ENCODE measurements at places on chromosomes 7 and 10.

GRCh38 chr10:71531485-71532446 lies 135.0 kb downstream of the CDH23 start:
- peaks cover 2% of the 10 kb centered on the region for H3K4me1 ChIP-seq
- no peak for DNase-seq
- H3K27me3 ChIP-seq, result no peaks in the 10 kb centered on the region
- H3K27ac ChIP-seq, result peak overlapping the region; percentile 6
- H3K36me3 ChIP-seq, result no peaks in the 10 kb centered on the region

- DNase-seq, result no peak
- no peak overlapping the region for H3K27ac ChIP-seq
- H3K4me1 ChIP-seq, result peaks cover 3% of the 10 kb centered on the region
- no peaks in the 10 kb centered on the region for H3K36me3 ChIP-seq
Measured at GRCh38 chr10:18689498-18689897, 30.3 kb downstream of the ARL5B start.

DNA sequence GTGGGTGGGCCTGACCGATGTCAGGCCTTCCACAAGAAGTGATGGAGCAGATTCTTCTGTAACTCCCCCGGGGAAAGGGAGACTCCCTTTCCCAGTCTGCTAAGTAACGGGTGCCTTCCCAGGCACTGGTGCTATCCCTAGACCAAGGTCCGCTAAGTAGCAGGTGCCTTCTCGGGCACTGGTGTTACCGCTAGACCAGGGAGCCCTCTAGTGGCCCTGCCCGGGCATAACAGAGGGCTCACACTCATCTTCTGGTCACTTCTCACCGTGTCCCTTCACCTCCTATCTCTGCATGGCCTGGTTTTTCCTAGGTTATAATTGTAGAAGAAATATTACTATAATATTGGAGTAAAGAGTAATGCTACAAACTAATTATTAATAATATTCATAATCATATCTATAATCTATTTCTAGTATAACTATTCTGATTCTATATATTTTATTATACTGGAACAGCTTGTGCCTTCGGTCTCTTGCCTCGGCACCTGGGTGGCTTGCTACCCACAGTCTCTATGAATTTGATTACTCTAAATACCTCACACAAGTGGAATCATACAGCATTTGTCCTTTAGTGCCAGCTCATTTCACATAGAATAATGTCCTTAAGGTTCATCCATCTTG lies 1378.7 kb downstream of the XPNPEP1 start:
- no peak overlapping the region for H3K4me3 ChIP-seq
- no peaks in the 10 kb centered on the region for H3K36me3 ChIP-seq
- no peak for DNase-seq

- no peaks in the 10 kb centered on the region for H3K27me3 ChIP-seq
- H3K36me3 ChIP-seq, result no peaks in the 10 kb centered on the region
- no peak for DNase-seq
- no peaks in the 10 kb centered on the region for H3K4me1 ChIP-seq
- H3K27ac ChIP-seq, result no peak overlapping the region
Measured at GRCh38 chr10:130905921-130906320, 405.6 kb downstream of the TCERG1L start.

GRCh38 chr7:38195804-38196595 lies 18.0 kb downstream of the STARD3NL start:
- H3K27ac ChIP-seq, result no peak overlapping the region
- DNase-seq, result no peak
- no peak overlapping the region for H3K4me3 ChIP-seq

DNA sequence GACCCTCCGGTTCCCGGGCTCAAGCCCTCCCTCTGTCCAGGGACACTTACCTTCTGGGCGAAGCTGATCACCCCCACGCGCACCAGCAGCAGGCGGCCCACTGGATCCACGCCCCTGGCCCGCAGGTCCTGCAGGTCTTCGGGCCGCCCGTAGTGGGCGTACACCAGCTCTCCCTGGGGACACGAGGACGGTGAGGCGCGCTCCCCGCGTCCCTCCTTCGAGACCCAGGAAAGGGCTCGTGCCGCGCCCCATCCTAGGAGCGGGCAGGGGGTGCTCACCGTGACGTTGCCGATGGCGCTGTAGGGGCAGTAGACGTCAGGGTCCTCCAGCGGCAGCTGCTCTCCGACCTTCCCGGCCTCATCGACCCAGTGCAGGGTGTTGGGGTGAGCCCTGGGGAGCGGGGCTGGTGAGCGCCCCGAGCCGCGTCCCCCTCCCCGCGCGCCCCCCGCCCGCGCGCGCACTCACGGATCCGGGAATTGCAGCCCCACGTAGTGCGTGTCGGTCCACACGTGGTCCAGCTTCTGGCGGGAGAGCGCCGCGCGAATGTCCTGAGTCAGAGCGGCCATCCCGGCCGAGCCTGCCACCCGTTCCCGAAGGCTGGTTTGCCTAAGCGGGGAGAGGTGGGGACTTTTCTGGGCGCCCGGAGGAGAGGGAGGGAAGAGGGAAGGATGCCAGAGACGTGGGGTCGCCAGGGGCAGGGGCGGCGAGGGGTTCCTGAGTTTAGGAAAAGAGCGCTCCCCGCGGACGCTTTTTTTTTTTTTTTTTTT lies 8.2 kb downstream of the TFR2 start:
- H3K36me3 ChIP-seq, result no peaks in the 10 kb centered on the region
- peak overlapping the region; percentile 57 for H3K27ac ChIP-seq
- no peaks in the 10 kb centered on the region for H3K27me3 ChIP-seq
- peak; percentile 43 for DNase-seq

- H3K4me1 ChIP-seq, result peaks cover 11% of the 10 kb centered on the region
- H3K27me3 ChIP-seq, result no peaks in the 10 kb centered on the region
- H3K4me3 ChIP-seq, result no peak overlapping the region
- no peak overlapping the region for H3K27ac ChIP-seq
- DNase-seq, result no peak
Measured at GRCh38 chr10:30894221-30894620, 137.4 kb downstream of the ZNF438 start.

DNA sequence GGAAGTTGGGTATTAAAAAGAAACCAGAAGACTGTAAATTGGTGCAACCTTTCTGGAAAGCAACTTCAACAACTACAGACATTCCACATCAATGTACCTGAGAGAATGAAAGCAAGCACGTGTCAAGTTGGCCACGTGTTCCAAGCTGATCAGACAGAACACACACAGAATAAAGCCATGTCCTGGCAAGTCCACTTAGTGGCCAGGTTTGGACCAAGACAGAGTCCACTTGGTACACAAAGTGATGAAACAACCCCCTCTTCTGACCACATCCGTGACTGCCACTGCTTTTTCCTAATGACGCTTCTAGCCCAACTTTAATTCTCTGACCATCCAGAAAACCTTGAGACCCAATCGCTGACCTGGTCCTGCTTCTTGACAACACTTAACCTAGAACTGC lies 109.4 kb downstream of the ABLIM1 start:
- H3K36me3 ChIP-seq, result no peaks in the 10 kb centered on the region
- no peak for DNase-seq
- H3K27me3 ChIP-seq, result no peaks in the 10 kb centered on the region
- H3K4me3 ChIP-seq, result no peak overlapping the region

DNA sequence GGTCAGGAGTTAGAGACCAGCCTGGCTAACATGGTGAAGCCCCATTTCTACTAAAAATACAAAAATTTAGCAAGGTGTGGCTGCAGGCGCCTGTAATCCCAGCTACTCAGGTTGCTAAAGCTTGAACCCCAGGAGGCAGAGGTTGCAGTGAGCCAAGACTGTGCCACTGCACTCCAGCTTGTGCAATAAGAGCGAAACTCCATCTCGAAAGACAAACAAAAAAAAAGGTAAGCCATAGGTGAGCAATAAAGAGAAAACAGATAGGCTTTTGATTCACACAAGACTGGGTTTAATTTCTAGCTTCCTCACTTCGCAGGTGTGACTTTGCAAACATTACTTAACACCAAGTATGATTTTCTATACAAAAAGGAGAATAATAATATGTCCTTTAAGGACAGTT lies 72.3 kb upstream of the ACBD5 start:
- no peaks in the 10 kb centered on the region for H3K4me1 ChIP-seq
- DNase-seq, result no peak
- H3K27me3 ChIP-seq, result peaks cover 6% of the 10 kb centered on the region
- H3K4me3 ChIP-seq, result no peak overlapping the region
- no peaks in the 10 kb centered on the region for H3K36me3 ChIP-seq
- H3K27ac ChIP-seq, result no peak overlapping the region

- no peak overlapping the region for H3K27ac ChIP-seq
- H3K27me3 ChIP-seq, result no peaks in the 10 kb centered on the region
- H3K4me1 ChIP-seq, result no peaks in the 10 kb centered on the region
- H3K4me3 ChIP-seq, result no peak overlapping the region
- H3K36me3 ChIP-seq, result no peaks in the 10 kb centered on the region
Measured at GRCh38 chr10:20115894-20116293, 299.7 kb downstream of the PLXDC2 start.

DNA sequence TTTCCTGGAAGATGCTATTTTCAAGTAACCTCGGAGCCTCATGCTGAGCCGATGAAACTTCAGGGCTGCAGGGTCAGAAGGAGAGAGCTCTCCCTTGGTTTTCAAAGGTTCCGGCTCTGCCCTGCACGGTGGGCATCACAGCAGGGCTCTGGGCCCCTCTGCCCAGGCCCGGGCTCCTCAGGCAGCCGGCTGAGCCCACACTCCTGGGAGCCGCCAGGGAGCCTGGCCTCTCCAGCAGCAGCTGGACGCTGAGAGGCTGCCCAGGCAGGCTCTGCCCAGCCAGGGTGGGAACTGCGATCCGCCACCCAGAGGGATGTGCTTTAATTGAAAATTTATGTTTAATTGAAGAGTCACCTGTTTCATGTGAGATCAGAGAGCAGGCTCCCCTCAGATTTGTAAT lies 97.5 kb upstream of the MGMT start:
- no peak overlapping the region for H3K27ac ChIP-seq
- no peaks in the 10 kb centered on the region for H3K4me1 ChIP-seq
- H3K27me3 ChIP-seq, result peaks cover 30% of the 10 kb centered on the region

DNA sequence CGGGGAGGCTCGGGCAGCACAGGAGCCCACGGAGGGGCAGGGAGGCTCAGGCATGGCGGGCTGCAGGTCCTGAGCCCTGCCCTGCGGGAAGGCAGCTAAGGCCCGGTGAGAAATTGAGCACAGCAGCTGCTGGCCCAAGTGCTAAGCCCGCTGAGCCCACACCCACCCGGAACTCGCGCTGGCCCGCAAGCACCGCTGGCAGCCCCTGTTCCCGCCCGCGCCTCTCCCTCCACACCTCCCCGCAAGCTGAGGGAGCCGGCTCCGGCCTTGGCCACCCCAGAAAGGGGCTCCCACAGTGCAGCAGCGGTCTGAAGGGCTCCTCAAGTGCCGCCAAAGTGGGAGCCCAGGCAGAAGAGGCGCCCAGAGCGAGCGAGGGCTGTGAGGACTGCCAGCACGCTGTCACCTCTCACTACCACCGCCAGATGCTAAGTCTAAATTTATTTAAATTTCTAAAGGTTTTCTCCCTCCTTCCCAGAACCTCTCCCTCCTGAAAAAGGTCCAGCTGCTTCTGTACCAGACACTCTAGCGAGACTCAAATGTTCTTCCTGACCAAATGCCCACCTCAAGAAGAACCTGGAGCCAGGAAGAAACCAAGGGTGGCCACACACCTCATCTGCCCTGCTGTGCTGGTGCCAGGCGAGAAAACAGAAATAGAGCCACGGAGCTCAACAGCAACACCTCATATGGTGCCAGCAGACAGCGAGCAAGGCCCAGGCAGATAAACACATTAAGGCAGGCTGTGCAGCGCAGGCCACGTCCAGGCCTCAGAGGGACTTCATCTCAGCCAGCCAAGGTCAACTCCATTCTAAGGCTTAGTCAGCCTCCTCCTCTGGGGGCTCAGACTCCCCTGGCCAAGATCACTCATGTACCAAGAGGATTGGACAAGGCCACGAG lies 47.0 kb downstream of the KCNMA1 start:
- DNase-seq, result no peak
- H3K27me3 ChIP-seq, result no peaks in the 10 kb centered on the region
- H3K27ac ChIP-seq, result no peak overlapping the region
- no peaks in the 10 kb centered on the region for H3K36me3 ChIP-seq

GRCh38 chr7:129452589-129453231 lies 18.5 kb downstream of the STRIP2 start:
- no peak for DNase-seq
- no peak overlapping the region for H3K4me3 ChIP-seq
- H3K4me1 ChIP-seq, result no peaks in the 10 kb centered on the region
- no peaks in the 10 kb centered on the region for H3K27me3 ChIP-seq

- no peak overlapping the region for H3K4me3 ChIP-seq
- no peak overlapping the region for H3K27ac ChIP-seq
- H3K4me1 ChIP-seq, result no peaks in the 10 kb centered on the region
- no peaks in the 10 kb centered on the region for H3K36me3 ChIP-seq
Measured at GRCh38 chr7:148045521-148045920, 545.0 kb upstream of the C7orf33 start.

Measured in naive thymus-derived CD8-positive, alpha-beta T cell (primary cell).